ENCODE measurements at places on chromosomes 16 and 17.

DNA sequence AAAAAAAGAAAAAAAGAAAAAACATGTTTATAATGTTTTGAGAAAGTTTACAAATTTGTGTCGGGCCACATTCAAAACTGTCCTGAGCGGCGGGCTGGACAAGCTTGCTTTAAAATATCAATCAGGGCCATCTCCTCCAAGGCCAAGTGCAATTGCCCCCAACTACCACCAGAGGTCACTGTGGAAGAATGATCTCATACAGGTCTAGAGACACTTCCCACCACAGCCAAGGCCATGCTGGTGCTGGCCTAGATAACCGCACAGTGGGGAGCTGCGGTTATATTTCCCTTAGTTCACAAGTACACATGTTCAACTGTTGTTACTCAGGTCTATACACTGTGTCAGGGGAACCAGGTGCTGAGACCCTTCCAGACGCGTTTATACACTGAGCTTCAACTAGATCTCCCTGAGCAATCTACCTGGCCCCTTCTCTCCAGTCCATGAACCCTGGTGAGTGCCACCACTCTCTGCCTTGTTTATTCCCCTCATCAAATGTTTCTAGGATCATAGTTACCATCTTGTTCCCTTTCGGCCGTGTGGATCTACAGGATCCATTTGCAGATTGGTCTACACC lies 83.8 kb upstream of the CCL2 start:
- peak; percentile 67 for DNase-seq

- no peak for DNase-seq
Measured at GRCh38 chr17:47332287-47332686, 8.5 kb downstream of the EFCAB13 start.

- no peak for DNase-seq
Measured at GRCh38 chr17:67051837-67052236, 7.5 kb downstream of the CACNG1 start.

- DNase-seq = no peak
Measured at GRCh38 chr17:2202996-2203575, 100.5 kb downstream of the SMG6 start.

DNA sequence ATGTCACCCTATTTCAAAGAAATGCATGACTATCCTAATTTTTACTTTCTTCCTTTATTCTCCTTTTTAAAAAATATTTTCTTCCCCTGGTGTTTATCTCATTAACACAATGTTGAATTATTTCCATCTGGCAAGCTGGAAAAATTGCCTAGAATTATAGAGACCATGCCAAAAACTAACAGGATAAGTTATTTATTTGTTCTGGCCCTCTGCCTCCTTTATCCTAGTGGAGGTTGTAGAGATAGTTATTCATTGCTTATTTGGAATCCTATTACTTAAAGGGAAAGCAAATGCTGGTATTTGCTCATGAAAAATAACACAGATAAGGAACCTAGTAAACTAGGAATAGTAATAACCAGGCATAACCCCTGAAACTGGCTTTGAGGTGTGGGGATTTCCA lies 684.9 kb upstream of the KIF2B start:
- no peak for DNase-seq

- DNase-seq = no peak
Measured at GRCh38 chr17:27621536-27621935, 9.5 kb upstream of the LGALS9 start.

DNA sequence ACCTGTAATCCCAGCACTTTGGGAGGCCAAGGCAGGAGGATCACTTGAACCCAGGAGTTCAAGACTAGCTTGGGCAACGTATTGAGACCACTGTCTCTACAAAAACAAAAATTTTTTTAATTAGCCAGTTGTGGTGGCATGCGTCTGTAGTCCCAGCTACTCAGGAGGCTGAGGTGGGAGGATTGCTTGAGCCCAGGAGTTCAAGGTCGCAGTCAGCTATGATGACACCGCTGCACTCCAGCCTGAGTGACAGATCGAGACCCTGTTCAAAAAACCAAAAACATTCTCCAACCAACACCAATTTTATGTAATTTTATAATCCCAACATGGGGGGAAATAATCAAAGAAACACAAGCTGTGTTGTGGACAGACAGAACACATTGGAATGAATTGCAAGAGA lies 54.6 kb upstream of the TNRC6A start:
- DNase-seq = no peak

DNA sequence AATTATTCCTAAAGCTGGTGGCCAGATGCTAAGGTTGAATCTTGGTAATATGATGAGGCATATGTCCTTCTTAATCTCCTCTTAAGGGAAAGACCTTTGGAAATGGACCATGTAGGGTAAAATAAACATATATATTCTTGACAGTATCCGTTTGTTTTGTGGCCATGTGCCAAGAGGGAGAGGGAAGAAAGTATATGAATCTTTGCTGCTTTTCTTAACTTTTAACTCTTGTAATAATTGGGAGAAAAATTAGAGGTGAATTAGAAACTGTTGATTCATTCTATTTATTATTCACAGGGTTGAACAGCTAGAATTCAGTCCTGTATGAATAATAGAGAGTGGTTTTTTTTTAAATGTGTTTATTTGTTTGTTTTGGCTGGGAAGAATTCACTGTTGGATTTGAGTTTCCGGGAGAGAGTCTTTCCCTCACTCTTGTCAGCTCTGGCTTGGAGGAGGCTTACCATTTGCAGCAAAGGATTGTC lies 31.6 kb downstream of the AATF start:
- DNase-seq = no peak

- DNase-seq = no peak
Measured at GRCh38 chr17:13102477-13102876, 84.7 kb upstream of the ELAC2 start.

DNA sequence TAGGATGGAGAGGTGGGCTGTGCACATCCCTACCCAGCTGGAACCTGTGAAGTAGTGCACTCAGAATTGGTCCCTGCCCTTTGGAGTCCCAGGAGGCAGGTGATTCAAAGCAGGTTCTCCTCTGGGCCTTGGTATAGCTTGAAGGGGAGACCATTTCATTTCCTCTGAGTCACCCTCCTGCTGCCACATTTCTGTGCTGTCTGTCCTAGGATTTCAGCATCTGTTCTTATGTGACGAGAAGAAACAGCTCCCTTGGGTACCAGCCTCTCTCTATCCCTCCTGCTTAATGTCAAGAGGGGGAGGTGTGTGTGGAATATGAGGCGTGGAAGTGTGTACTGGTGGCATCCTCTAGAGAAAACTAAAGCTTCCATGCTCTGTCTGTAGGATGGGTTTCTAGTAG lies 5.0 kb upstream of the NFE2L1 start:
- DNase-seq = no peak

GRCh38 chr17:72705905-72706395 lies 386.5 kb downstream of the SLC39A11 start:
- DNase-seq = no peak

DNA sequence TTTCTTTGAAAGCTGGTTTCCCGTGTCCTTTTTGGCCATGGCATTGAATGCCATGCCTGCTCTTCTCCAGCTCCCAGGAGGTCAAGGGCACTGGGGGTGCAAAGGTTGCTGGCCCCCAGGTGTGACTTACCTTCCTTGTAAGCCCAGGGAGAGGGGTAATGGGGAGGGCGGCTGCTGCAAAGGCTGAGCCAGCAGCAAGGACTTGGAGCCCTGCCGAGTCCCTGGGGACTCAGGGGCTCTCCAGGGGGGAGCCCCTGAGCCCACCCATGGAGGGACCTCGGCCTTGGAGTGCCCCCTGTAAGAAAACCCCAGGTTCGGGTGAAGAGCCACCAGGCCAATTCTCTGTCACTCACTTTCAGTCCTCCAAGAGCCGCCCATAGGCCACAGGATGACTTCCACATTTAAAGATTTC lies 5.9 kb upstream of the CCL22 start:
- no peak for DNase-seq

DNA sequence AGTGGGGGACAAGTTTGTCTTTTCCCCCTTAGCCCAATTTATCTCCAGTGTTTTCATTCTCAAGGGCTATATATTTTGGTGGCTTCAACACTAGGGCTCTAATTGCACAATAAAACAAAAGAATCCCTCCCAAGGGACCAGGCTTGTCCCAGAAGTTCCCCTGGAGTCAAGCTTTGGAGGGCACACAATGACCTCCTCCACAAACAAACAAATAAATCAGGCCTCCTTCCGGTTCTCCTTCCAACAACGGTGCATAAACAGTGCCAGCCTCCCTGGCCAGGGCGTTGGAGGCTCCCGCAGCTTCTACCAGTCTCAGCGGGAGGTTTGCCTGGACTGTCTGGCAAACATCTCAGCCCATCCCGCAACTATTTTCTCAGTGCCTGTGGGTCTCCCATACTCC lies 188.0 kb upstream of the FOXF1 start:
- no peak for DNase-seq

GRCh38 chr16:84199861-84200260 lies 8.9 kb downstream of the ADAD2 start:
- no peak for DNase-seq

DNA sequence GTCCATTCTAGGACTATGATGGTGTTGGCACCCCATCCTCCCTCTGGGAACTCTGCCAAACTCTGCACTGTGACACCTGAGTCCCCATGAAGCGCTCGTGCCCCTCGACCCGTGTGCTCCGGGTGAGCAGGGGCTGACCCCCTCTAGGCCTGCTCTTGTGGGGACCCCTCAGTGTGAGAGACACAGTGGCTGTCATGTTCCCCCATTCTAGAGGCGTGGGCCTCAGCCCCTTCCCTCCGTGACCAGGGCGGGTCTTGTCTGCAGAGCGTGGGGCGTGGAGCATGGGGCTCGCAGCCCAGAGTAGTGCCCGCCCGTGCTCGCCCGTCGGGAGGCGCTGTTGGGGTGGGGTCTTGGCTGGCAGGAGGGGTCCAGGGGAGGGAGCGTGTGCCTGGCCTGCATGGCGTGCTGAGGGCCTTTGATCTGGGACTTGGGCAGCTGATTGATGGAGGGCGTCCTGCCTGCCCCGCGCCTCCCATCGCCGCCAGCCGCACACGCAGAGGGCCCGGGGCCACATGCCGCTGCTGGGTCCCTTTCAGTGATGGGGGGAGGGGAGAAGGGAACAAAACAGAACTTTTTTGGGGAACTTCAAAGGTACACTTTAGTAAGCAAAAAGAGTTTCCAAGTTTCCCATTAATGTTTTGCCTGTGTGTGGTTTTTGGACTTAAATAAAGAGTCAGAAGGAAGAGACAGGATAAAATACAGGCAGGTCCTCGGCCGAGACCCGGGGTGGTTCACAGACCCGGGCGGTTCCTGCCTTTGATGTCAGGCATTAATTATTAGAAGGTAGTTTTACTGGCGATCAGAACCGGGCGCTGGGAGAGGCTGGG lies 22.5 kb downstream of the CENPX start:
- DNase-seq = no peak

- no peak for DNase-seq
Measured at GRCh38 chr17:9677896-9678295, 32.6 kb downstream of the USP43 start.

DNA sequence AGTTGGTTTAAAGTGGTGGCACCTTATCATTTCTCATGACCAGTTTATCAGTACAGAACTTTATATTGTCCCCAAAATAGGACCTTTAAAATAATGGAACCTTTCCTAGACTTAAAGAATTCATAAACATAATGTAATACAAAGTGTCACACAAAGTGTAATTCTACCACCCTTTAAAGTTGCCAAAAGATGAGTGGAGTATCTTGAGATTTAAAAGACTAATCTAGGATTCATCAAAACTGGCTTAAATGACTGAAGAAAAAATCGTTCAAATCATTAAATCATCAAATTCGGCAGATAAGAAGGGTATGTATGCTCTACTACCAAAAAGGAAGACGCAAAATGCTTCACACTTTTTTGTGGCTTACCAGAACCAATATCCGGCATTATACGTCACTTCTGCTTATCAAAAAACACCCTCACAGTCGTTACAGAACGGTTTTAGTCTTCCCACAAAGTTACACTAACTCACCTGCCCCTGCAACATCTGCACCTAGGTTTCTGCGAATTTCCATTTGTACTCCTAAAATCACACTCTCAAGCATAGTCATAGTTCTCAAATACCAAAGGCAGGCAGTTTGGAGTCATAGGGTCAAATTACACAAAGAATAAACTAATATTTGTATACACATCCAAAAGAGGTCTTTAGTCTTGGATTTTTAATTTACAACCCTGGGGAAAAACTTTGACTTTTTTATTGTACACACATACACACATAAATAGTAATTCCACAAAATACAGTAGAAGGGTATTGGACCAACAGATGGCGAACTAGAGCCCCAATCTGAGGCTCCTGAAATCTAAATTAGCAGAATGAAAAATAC lies 1.4 kb upstream of the KANSL1 start:
- DNase-seq = peak; percentile 71

- peak; percentile 18 for DNase-seq
Measured at GRCh38 chr17:9644910-9645751, at the start of gene USP43. Gene USP43 (plus strand): TSS chr17:9645517. CDS start chr17:9645633, 116 bp downstream.

GRCh38 chr17:49045376-49045775 lies 48.2 kb downstream of the IGF2BP1 start:
- no peak for DNase-seq

DNA sequence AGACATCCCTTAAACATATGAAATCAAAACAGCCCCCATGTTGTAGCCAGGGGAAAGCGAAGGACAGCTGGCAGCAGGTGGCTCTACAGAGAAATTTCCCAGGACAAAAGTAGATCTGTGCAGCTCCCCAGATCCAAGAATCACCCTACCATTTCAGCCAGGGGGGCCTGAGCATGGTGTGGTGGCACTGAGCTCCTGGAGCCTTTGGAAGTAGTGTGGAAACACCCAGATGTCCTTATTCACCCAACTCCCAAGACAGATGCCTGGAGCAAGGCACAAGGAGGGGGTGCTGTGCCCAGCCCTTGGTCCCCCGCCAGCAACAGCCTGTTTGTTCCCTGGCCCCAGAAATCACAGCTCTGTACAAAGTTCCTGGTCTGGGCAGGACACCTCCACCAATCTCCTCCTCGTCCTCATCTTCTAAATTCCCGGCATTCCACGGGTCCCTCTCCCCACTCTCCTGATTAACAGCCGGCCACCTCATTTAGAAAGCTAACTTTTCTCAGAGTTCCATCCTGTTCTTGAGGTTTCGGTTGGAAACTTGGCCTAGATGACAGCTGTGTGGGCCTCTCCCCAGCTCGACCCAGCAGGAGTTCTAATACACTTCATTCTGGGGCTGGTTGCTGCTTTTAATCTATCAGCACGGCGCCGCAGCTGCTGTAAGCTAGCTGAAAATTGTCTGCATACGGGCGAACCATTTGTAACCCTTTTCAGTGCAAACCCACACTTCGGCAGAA lies 191.1 kb downstream of the C16orf78 start:
- DNase-seq = no peak
